ENCODE measurements at places on chromosomes 1 and 21. TPM values are rescaled to one million over a fixed set of nuclear protein-coding genes. Genes with fewer than 3 reads are reported as not detected.

The TAS1R1 gene
- not detected for total RNA-seq

The UFC1 gene
- total RNA-seq = 60.4 TPM

The CCDC27 gene
- not detected for total RNA-seq

- DNase-seq = no peak
- H3K4me3 ChIP-seq = no peak overlapping the region
- peaks cover 43% of the 10 kb centered on the region for H3K36me3 ChIP-seq
- no peaks in the 10 kb centered on the region for H3K4me1 ChIP-seq
- H3K27me3 ChIP-seq = no peaks in the 10 kb centered on the region
Measured at GRCh38 chr1:26839339-26839722, 12.8 kb downstream of the ZDHHC18 start.

DNA sequence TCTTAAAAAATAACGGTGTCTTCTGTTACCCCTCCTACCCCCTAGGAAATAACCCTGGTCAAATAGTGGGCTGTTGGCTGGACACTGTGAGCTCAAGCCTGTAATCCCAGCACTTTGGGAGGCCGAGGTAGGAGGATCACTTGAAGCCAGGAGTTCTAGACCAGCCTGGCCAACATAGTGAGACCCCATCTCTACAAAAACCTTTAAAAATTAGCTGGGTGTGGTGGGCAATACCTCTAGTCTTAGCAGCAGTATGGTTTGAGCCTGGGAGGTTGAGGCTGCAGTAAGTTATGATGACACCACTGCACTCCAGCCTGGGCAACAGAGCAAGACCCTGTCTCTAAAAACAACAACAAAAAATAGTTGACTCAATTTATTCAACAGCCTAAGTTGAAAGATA is 453.7 kb downstream of the SIPA1L2 start:
- H3K4me3 ChIP-seq = no peak overlapping the region
- H3K27ac ChIP-seq = no peak overlapping the region
- no peaks in the 10 kb centered on the region for H3K36me3 ChIP-seq

GRCh38 chr21:28086861-28087581 is 905.7 kb downstream of the LTN1 start:
- no peaks in the 10 kb centered on the region for H3K4me1 ChIP-seq
- no peak overlapping the region for H3K27ac ChIP-seq
- H3K27me3 ChIP-seq = no peaks in the 10 kb centered on the region
- no peak overlapping the region for H3K4me3 ChIP-seq

- H3K36me3 ChIP-seq = no peaks in the 10 kb centered on the region
- no peak overlapping the region for H3K27ac ChIP-seq
- DNase-seq = no peak
- H3K4me3 ChIP-seq = no peak overlapping the region
- no peaks in the 10 kb centered on the region for H3K4me1 ChIP-seq
- no peaks in the 10 kb centered on the region for H3K27me3 ChIP-seq
Measured at GRCh38 chr1:191734321-191734720, 423.9 kb upstream of the RGS18 start.
